ENCODE measurements at places on chromosomes 7 and 10.
A peak's percentile ranks its signal among the peaks of the same experiment; 100 is the strongest.

DNA sequence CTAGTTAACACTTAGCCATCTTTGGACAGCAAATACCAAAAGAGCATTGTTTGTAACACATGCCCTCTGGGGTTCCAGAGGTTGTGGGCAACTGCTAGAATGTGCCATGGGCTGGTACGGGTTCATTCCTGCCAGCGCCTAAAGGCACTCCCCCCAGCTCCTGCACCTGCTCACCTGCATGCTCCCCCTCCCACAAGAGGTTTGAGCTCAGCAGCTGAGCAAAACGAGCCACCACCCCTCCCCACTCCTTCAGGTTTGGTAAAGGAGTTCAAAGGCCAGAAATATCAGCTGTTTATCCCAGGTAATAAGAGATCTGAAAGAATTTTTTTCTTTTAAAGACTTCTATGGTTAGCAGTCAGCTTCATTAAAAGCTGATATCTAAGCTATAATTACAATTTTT lies 53.5 kb downstream of the HTR7 start:
- DNase-seq, result no peak

- peak; percentile 36 for DNase-seq
These were observed 152.4 kb upstream of the GNAI1 start for GRCh38 chr7:79982141-79982770.

DNA sequence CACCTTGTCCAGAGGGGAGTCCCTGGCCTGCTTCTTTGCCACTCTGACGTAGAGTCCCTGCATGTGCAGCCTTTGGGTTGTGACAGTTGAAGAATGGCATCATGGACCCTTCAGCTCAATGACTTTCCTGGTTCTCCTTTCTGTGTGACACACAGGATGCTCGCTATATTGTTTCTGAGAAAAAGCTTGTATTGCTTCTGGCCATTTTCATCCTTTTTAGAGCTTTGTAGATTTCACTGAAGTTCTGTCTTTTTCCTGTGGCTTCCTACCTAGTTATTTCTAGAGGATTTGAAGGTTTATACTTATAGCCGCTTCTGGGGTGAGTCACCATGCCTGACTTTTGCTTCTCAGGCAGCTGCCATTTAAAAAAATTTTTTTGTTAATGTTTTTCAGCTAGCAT lies 27.0 kb downstream of the SND1 start:
- peak; percentile 44 for DNase-seq

- no peak for DNase-seq
These were observed 7.7 kb downstream of the UNC5B start for GRCh38 chr10:71219918-71220688.

DNA sequence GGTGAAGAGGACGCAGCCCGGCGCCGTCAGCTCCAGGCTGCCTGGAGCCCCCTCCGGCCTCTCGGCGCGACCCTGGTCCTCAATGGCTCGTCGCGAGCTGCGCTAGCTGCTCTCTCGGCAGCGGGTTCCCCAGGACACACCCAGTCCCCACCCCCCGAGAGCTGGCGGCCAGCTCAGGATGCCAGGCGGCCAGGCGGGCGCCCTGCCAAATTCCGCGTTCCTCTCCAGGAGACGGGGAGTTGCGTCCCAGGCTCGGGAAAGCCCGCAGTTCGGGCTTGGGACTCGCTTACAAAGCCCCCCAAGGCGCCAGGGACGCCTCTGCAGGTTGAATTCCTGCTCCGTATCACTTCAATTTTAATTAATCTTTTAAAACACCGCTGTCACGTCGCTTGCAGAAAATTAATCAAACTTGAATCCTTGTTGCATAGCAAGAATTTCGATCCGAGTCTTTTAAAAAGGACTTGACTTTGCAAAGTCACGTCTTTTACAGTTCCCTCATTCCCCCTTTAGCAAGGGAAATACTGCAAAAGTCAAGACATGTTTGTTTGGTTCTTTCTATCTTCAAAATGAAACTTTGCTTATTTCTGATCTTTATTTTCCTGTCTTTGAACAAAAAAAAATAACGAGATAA lies 28.2 kb downstream of the SKIDA1 start:
- DNase-seq, result peak; percentile 87

DNA sequence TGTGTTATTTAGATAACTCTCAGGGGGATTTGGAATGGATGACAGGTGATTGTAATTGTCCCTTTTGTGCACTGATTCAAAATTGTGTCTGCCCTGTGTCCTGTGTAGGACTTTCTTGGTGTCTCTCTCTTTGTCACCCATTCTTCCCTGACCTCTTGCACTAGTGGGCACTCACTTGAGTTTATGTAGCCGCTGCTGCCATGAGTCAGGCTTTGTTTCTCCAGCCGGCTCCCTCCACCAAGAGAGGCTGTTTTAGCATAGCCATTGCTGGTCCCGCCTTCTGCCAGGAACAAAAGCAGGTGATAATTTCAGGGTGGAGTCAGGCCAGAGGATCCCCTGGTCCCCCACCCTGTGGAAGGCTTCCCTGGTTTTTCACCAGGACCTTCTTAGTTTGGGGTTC lies 8.4 kb downstream of the COL17A1 start:
- no peak for DNase-seq

DNA sequence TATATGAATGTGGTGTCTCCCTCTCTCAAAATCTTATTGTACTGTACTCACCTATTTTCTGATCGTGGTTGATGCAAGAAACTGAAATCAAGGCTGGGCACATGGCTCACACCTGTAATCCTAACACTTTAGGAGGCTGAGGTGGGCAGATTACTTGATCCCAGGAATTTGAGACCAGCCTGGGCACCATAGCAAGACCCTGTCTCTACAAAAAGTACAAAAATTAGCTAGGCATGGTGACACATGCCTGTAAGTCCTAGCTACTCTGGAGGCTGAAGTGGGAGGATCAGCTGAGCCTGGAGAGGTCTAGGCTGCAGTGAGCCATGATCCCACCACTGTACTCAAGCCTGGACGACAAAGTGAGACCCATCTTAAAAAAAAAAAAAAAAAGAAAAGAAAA lies 16.0 kb downstream of the MMRN2 start:
- DNase-seq, result no peak

GRCh38 chr10:92845921-92846320 lies 2.4 kb upstream of the EXOC6 start:
- no peak for DNase-seq

GRCh38 chr7:2863461-2864066 lies 19.5 kb upstream of the GNA12 start:
- peak; percentile 95 for DNase-seq

DNA sequence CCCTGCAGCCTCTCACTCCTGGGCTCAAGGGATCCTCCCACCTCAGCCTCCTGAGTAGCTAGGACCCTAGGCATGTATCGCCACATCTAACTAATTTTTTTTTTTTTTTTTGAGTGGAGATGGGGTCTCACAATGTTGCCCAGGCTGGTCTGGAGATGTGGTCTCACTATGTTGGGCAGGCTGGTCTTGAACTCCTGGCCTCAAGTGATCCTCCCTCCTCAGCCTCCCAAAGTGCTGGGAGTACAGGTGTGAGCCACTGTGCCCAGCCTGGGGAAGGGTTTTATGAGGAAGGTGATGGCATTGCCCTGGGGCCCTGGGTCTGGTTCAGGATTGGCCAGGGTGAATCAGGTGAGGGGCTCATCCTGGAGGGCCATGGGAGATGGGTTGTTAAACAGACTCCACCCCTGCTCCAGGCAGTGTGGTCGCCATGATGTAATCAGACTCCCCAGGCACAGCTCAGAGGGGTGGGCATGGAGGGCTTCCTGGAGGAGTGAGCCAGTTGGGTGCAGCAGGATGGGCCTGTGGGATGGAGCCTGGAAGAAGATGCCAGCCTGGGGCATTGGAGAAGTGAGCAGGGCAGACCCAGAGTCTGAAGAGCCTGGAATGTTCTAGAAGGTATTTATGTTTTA lies 82.7 kb downstream of the MYL10 start:
- no peak for DNase-seq

DNA sequence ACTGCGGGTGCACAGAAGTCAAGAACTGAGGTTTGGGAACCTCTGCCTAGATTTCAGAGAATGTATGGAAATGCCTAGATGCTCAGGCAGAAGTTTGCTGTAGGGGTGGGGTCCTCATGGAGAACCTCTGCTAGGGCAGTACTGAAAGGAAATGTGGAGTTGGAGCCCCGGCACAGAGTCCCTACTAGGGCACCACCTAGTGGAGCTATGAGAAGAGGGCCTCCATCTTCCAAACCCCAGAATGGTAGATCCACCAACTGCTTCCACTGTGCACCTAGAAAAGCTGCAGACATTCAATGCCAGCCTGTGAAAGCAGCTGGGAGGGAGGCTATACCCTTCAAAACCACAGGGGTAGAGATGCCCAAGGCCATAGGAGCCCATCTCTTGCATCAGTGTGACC lies 1336.0 kb upstream of the CELF2 start:
- no peak for DNase-seq

- no peak for DNase-seq
These were observed 667.1 kb upstream of the LRRTM3 start for GRCh38 chr10:66258693-66259092.

DNA sequence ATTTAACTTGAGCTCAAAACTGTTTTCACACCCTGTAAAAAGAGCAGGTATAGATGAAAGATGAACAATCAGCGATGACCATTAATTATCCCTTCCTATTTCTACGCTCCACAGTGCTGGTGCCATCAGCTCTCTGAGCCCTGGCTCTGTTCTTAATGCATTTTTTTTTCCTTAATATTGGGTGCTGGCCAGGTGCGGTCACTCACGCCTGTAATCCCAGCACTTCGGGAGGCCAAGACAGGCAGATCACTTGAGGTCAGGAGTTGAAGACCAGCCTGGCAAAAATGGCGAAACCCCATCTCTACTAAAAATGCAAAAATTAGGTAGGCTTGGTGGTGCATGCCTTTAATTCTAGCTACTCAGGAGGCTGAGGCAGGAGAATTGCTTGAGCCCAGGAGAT lies 4.2 kb downstream of the STEAP4 start:
- DNase-seq, result no peak

GRCh38 chr7:111224354-111225231 lies 133.7 kb downstream of the LRRN3 start:
- DNase-seq, result no peak

GRCh38 chr10:132628966-132629900 lies 91.6 kb downstream of the INPP5A start:
- no peak for DNase-seq

DNA sequence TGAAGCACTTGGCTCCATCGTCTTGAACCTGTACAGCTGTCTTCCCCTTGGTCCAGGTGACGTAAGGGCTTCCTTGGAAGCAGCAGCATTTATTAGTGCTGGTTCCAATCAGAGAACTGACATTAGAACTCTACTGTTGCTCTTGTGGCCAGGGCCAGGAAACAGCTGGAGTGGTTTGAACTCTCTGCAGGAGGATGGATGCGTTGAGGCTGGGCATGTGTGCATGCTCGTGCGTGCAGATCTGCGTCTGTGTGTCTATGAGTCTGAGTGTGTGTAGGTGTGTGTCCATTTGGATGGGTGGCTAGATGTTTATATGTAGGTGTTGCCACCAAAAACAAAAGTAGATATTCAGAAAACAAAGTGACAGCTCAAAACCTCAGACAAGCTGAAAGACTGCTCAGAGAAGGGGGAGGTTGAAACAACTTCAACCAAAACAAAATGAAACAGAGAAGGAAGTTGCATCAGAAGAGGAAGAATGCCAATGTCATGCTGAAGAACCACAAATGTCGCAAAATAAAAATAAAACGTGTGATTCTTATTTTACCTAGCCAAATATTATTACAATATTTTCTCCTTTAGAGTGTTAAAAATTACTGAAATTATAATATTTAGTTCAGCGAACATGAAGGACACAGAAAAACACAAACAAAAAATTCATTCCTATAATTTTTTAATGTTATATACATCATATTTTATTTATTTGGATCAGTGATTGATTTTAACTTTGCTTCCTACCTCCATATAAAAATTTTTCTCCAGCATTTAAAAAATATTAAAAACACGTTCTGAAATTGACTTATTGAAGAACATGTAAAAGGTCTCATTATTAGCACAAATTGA lies 96.1 kb upstream of the MKLN1 start:
- peak; percentile 80 for DNase-seq

GRCh38 chr10:102450124-102450373 lies 1.3 kb downstream of the C10orf95 start:
- no peak for DNase-seq

DNA sequence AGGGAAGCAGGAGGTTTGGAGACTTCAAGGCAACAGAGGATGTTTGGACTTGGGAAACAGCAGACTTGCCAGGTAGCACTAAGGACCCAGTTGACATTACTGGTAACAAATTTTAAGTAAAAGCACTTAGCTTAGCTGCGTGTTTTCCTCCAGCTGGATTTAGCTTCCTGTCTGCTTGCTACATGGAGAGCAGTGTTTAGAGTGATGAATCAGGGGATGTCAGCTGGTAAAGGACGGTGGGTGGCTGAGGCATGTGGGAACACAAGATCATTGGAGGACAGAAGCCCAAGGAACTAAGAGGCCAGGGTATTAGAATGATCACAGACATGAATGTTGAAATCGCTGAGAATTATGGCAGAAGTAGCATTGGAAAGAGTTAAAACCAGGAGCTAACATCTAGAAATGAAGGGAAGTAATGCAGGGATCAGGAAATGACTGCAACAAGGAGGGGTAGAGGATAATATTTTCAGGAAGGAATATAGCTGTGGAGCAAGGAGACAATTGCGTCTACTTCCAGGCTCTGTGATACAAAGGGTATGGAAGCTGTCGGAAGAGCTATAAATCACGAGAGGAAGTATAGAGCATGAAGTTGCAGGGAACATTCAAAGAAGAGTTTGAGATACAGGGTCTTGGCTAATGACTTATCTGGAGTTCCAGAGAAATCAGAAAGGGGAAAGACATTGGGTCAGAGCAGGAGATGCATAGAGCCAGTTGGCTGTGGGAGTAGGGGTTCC lies 34.4 kb downstream of the CALD1 start:
- DNase-seq, result peak; percentile 47

GRCh38 chr7:33355386-33355785 lies 226.0 kb downstream of the BBS9 start:
- no peak for DNase-seq

DNA sequence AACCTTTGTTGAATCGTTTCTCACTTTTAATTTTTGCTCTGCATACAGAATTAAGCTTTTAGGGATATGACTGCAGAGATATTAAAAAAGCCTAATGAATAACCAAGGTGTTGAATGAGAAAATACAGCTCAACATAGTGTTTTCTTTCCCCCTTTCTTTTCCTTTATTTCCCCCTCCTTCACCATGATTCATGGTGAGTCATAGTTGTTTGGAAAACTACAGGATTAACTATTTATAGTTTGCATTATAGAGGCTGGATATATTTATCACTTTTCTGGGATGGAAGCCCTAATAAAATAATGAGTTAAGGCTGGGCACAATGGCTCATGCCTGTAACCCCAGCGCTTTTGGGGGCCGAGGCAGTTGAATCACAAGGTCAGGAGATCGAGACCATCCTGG lies 115.0 kb downstream of the DNAJB9 start:
- DNase-seq, result no peak

- no peak for DNase-seq
These were observed 82.8 kb upstream of the EEPD1 start for GRCh38 chr7:36070230-36070629.

Data from fibroblast of skin of scalp (primary cell).